ENCODE measurements at places on chromosomes 16 and 17. TPM values are rescaled to one million over a fixed set of nuclear protein-coding genes. Genes with fewer than 3 reads are reported as not detected.

FBXL16 gene
- 0.32 TPM for total RNA-seq

DNA sequence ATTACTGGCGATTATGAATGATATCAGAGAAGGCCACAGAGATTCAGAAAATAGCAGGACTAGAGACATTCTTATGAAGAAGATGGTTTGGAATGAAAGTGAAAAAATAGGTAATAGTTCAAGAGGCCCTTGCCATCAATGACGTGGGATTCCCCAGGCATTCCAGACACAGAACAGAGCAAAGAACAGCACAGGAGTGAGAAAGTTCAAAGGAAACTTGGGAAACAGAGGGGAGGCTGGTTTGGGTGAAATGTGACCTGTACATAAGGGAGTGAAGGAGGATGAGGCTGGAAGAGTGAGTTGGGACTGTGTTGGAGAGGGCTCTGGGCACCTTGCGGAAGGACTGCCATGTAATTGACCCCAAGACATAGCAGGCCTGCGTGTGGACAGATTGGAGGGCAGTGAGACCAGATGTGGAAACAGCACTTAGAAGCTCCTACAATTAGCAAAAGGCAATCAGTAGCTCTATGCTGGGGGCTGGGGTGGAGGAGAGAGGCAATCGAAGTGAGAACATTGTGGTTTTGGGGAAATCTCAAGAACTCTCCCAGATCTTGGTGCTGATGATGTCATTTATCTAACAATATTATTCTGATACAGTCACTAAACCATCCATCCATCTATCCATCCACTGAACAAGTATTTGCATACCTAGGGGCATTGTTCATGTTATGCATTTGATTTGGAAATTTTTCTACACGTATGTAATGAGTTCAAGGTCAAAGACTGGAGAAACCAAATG is 365.3 kb upstream of the ZFHX3 start:
- DNase-seq: no peak

DNA sequence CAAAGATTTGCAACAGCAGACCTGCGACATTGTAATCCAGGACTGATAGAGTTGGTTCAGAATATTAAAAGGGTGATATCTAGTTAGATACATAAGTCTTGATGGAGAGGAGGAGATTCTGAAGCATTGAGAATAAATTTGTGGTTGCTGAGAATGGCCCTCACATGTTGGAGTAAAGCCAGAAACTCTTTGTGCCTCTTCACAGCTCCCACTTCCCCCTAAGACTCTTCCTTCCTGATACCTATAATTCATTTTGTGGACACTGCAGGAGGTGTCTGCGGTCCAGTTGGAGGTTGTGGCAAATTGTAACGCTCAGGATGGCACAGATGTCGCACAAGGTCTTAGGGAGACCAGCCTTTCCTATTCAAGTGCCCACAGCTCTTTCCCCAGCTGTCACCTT is 17.5 kb downstream of the WWOX start:
- no peak for DNase-seq

PRAC1 gene
- not detected for total RNA-seq

MMP25 gene
- 3.6 TPM for total RNA-seq

GRCh38 chr17:63345611-63346010 is 100.5 kb downstream of the CYB561 start:
- DNase-seq: no peak

GRCh38 chr17:31136319-31136718 is 41.5 kb downstream of the NF1 start:
- no peak for DNase-seq
